Kidney epithelial cell (primary cell): ENCODE measurements at places on chromosomes 1 and 21. TPM values are rescaled to one million over a fixed set of nuclear protein-coding genes. Genes with fewer than 3 reads are reported as not detected.

DNA sequence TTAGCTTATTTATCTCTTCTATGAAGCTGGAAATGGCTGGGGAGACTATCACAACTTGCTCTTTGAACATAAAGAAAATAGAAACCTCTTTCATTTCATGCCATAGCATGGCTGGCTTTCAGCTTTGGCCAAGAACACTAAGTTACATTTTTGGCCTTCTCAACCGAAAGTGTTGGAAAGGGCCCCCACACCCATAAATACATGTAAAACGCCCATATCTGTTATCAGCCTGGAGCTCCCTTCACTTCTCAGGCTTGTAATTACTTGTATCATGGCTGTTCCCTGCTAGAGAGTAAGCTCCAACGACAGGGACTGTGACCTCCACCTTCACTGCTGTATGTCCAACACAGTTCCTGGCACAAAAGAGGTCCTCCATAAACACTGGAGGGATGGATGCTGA is 12.7 kb upstream of the EIF4G3 start:
- no peak for DNase-seq

DNA sequence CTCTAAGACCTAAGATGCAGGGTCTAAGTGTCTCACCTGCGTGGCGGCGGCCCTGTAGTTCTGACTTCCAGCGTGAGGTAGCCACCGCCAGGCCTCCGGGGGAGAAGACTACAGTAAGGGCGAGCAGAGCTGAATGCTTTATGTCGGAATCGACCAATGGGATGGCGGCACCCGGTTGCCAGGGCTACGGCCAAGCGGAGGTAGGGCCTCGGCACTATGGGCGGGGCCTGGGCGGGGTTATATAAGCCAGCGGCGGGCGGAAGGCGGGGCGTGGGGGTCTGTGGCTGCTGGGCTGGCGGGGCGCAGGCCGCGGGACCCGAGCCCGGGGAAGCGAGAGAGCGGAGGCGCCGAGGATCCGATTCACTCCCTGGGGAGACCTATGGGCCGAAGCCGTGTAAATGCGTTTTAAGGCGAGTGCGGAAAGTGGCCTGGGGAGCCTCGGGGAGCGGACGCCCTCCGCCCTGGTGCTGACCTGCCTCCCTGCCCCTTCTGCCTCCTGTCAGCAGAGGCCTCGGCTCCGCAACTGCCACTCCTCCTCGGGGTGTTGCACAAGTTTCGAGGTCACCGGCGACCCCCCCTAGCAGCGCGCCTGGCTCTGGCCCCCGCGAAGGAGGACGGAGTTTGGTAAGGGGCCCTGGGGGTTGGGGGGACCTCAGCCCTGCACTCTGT is at the start of gene AZIN2:
Gene AZIN2, plus strand, starts transcription at position 269 of the 669 bp plus-strand sequence. CDS start 1,097 bp downstream, outside the sequence.
- DNase-seq, result peak; percentile 79

DNA sequence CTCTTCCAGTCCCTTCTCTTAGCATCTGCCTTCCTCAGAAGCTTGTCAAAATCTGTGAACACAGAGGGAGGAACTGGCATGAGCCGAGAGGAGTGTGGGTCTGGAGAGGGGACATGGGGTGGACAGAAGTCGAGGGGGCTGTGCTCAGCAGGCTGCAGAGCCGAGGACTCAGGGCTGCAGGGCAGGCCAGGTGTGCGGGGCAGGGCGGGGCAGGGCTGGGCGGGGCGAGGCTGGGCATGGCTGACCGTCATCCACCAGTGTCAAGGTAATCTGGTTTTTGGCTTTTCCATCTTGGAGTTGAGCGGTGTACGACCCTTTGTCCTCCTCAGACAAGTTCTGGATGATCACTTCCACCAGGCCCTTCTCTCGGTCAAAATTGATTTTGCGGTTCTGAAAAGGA is 44.0 kb downstream of the MYOM3 start:
- DNase-seq, result no peak

DNA sequence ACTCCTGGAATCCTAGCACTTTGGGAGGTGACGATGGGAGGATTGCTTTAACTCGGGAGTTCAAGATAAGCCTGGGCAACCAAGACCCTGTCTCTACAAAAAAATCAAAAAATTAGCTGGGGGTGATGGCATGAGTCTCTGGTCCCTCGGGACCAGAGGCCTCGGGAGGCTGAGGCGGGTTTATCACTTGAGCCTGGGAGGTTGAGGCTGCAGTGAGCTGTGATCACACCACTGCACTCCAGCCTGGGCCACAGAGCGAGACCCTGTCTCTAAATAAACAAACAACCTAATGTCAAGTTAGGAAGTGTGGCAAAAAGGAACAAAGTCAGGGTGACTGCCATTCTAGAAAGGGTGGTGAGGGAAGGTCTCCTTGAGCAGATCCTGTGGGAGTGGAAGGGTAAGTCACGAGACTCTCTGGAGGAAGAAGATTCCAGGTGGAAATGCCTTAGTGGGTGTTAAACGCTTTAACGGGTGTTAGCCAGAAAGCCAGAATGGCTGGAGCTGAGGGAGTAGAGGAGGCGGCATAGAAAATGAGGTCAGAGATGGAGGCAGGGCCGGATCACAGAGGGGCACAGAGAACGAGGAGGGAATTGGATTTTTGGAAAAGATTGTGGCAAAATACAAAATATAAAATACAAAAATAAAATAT is 62.2 kb upstream of the ATP5PO start:
- no peak for DNase-seq

- no peak for DNase-seq
These were observed 137.7 kb upstream of the PTBP2 start for GRCh38 chr1:96583903-96584302.

The TMEM63A gene
- total RNA-seq, result 17.5 and 36.2 TPM in 2 replicates

The ACP6 gene
- total RNA-seq, result 10.1 and 12.5 TPM in 2 replicates

The DNALI1 gene
- total RNA-seq, result 8.7 and 12.9 TPM in 2 replicates

The OR2T29 gene
- total RNA-seq, result not detected in 2 replicates

DNA sequence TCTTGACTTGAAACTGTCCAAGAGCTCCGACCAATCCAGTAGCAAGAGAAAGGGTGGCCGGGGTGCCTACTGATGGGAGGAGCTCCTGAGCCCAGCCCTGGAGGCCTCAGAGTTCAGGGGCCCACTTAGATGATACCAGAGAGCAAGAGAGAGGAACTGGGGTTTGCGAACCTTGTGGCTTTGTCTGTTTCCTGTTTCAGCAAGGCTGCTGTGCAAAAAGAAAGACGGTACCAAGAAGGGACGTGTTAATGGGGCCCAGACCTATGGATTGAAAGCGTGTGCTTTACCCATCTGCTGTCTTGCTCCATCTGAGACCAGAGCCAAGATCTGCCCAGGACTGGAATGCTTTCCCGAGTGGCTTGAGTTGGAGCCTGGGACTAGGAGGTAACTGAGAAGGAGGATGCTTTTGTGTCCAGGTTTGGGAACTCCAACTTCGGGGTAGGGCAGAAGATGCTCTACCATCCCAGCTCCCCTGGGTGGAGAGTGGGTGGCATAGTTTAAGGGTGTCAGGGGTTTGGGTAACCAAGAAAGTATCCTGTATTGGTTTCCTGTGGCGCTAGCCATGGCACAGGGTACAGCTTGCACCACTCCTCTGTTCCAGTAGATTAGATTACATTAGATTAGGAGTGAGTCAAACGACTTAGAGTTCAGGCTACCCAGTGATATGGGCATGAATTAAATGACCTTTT is at the start of gene TRAF3IP3:
Gene TRAF3IP3, plus strand, starts transcription at position 128 of the 689 bp plus-strand sequence. CDS start 3,987 bp downstream, outside the sequence.
- DNase-seq, result no peak

GRCh38 chr21:33634254-33634653 is 7.3 kb downstream of the CRYZL1 start:
- DNase-seq, result no peak

The GBP7 gene
- total RNA-seq, result not detected in 2 replicates

- no peak for DNase-seq
These were observed 6.7 kb downstream of the S100A16 start for GRCh38 chr1:153606194-153606593.

GRCh38 chr1:1212780-1213344 is 1.1 kb downstream of the TNFRSF4 start:
- no peak for DNase-seq

The SH2D2A gene
- total RNA-seq, result 2.3 and 4.9 TPM in 2 replicates

- DNase-seq, result no peak
These were observed 15.3 kb downstream of the GABPA start for GRCh38 chr21:25750085-25750484.

- no peak for DNase-seq
These were observed 804.4 kb downstream of the BRINP3 start for GRCh38 chr1:189673217-189673616.

DNA sequence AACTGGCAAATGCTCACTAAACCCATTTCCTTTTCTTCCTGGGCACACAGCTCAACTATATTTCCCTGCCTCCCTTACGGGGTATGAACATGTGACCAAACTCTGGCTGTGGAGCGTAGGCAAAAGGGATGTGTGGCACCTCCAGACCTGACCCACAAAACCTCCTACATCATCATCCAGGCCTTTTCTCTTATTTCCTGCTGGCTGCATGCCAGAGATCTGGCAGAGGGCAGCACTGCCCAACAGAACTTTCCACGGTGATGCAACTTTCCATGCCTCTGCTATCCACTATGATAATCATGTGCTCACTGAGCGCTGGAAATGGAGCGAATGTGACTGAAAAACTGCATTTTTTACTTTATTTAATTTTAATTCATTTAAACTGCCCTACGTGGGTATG is 99.6 kb upstream of the CACNA1E start:
- DNase-seq, result no peak

- no peak for DNase-seq
These were observed 13.7 kb upstream of the TMEM51 start for GRCh38 chr1:15139654-15140350.

- no peak for DNase-seq
These were observed 143.3 kb downstream of the PLXNA2 start for GRCh38 chr1:208100906-208101305.

The NR5A2 gene
- total RNA-seq, result not detected in 2 replicates

GRCh38 chr1:193937308-193937707 is 750.9 kb upstream of the B3GALT2 start:
- no peak for DNase-seq

DNA sequence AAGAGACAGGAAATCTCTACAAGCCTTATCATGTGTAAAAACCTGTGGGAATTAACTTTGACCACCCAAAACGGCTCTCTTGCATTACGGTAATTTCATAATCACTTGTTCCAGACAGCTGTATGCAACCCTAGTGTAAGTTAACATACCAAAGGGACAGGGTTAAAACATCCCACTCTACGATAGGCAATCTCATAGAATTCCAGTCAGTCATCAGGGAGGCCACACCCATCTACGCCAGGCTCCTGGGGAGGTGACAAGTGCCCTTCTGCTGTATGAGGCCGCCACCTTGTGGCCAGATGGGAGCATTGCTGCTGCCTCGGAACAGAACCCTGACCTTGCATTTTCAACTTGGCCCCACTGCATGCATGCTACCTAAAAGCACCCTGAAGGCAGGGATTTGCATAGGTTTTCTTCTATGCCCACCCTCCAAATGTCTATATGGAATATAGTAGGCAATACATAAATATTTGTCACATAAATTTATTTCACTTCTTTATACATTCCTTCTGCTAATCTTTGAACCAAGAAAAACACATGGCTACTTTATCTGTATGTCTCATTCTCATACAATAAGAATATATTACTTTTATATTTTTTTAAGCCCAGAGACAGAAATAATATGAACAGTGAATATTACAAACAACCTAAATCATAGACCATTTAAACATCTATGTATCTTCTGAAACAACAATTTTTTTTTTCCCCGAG is 12.6 kb downstream of the HSF2BP start:
- DNase-seq, result peak; percentile 70

DNA sequence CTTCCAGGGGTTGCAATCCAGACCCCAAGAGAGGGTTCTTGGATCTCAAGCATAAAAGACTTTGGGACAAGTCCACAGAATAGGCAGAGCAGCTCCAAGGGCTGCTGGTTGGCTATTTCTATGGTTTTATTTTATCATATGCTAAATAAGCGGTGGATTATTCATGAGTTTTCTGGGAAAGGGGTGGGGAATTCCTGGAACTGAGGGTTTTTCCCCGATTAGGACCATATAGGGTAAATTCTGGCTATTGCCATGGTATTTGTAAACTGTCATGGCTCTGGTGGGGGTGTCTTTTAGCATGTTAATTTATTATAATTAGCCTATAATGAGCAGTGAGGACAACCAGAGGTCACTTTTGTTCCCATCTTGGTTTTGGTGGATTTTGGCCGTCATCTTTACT is 270.9 kb upstream of the PLXNA2 start:
- DNase-seq, result no peak

DNA sequence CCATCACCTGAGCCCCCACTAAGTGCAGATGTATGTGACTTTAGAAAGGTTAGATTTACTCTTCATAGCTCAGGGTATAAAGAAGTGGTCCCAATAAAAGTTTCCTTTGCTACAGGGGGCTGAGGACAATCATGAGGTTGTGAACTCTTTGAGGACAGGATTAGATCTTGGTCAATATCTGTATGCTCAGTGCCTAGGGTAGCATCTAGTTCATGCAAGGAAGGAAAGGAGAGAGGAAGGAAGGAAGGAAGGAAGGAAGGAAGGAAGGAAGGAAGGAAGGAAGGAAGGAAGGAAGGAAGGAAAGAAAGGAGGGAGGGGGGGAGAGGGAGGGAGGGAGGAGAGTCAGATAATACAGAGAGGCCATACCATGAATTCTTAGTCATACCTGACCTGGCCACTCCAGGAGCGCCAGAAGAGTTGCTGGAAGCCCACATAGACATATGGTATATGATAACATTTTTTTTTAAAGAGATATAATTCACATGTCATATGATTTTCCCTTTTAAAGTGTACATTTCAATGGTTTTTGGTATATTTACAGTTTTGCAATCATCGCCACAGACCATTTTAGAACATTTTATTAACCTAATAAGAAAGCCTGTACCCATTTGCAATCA is 9.7 kb upstream of the CSRP1 start:
- no peak for DNase-seq

GRCh38 chr1:43558346-43558841 is 27.7 kb downstream of the PTPRF start:
- DNase-seq, result no peak

GRCh38 chr1:168811176-168811575 is 82.2 kb upstream of the DPT start:
- DNase-seq, result peak; percentile 26

- no peak for DNase-seq
These were observed 41.2 kb upstream of the ADARB1 start for GRCh38 chr21:45032977-45033710.

- peak; percentile 42 for DNase-seq
These were observed 60.2 kb downstream of the ODF2L start for GRCh38 chr1:86335916-86336315.

The RGS1 gene
- total RNA-seq, result 0.41 TPM in 1 of 2 replicates, not detected in the other

- no peak for DNase-seq
These were observed 1038.9 kb downstream of the BRINP3 start for GRCh38 chr1:189438808-189439207.

DNA sequence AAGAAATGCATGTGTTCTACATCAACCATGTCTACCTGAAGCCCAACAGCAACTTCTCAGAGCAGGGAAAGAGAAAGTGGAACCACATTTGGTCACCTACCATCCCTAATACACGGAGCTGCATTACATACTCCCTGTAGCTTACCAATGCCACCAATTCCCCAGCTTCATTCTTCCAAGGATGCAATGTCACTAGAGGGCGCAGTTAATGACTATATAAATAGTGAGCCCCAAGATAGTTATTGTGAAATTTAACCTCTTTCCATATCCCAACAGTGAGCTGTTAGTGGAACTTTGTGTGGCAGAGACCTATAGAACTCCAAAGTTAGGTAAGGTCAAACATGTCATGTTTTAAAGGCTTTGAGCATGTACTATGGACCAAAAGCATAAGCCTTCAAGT is 618.3 kb downstream of the SMYD3 start:
- DNase-seq, result no peak
